ENCODE measurements at places on chromosomes 16 and 17.
A peak's percentile ranks its signal among the peaks of the same experiment; 100 is the strongest.

DNA sequence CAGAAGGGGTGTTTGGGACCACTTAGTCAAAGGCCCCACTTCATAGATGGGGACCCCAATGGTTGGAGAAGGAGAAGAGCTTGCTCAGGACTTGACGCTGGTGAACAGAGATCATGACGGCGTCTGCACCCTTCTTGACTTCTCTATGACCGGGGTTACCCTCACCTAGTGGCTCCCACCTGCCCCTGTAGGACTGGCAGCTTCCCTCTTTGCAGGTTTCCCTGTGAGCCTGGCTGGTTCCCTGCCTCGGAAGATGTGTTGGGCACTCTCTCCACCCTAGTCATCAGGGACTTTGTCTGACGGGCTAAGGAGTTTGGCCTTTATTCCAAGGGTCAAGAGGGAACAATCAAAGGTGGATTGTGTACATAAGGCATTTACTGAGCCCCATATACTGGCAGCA lies 22.7 kb downstream of the TBX4 start:
- no peak for DNase-seq

DNA sequence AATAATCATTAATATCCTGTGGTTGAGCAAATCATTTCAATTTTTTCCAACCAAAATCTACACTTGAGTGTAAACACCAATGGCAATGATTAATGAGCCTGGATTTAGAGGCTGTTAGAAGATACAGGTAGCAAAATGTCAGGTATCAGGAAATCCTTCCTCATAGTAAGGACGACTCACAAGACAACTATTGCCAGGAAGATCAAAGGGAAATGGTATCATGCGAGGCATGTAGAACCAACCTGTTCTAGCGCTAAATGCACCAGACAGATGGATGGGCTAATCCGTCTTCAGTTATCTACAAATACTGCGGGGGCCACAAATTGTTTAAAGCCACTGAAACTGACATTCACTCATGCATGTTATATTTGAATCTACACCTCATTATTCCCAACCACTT lies 28.1 kb downstream of the TOX3 start:
- no peak for DNase-seq

DNA sequence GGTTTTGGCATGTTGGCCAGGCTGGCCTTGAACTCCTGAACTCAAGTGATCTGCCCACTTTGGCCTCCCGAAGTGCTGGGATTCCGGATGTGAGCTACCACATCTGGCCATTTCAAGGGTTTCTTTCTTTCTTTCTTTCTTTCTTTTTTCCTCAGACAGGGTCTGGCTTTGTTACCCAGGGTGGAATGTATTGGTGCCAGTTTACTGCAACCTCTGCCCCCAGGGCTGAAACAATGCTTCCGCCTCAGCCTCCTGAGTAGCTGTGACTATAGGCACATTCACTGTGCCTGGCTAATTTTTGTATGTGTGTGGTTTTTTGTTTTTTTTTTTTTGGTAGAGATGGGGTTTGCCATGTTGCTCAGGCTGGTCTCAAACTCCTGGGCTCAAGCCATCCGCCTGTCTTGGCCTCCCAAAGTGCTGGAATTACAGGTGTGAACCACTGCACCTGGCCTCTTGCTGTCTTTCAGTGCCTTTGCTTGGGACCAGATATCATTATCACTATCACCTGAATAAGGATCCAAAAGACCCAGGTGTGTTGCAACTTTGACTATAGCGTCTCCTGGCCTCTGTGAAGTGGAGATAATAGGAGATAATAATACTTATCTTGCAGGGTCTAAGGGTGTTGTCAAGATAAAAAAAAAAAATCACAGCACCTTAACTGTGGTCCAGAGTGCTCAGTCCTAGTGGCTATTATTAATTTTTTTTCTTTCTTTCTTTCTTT lies 3.2 kb downstream of the FCSK start:
- DNase-seq: no peak

DNA sequence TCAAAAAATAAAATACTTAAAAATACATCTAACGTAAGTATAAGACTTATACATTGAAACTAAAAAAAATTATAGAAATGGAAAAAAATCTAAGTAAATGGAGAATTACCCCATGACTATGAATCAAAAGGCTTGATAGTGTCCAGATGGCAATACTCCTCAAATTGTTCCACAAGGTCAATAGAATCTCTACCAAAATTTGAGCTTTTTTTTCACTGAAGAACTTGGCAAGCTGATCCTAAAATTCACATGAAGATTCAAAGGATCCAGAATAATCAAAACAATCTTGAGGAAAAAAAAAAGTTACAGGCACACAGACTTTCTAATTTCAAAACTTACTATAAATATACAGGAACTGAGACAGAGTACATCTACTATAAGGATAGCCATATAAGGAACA lies 448.4 kb upstream of the CDH11 start:
- DNase-seq: no peak

DNA sequence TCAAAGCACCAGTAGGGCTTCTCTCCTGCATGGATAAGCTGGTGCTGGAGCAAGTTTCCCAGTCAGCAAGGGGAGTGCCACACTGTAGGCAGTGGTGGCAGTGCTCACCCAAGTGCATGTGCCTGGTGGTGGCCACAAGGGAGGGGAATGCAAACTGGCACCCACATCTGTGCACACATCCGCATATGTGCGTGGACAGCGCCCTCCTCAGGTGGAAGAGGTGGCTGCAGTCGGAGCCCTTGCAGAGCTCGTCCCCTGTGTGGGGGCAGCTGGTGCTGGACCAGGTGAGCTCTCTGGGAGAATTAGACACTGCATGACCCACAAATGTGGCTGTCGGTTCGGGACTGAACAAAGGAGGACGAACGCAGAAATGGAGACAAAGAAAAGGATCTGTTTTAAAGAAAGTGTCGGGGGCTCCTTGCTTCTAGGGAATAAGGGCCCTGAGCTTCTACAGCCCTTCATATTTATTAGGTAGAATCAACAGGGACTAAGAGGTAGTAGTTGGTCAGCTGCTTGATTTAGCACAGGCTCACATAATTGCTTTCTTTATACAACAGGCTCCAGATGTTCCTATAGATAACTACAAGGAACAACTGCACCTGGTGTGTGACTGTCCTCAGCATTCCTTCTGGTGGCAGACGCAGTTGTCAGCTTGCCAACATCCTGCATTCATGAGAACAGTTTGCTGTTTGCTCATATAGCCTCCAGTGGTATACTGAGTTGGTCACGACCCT lies 5.3 kb upstream of the ZNF689 start:
- peak; percentile 40 for DNase-seq

DNA sequence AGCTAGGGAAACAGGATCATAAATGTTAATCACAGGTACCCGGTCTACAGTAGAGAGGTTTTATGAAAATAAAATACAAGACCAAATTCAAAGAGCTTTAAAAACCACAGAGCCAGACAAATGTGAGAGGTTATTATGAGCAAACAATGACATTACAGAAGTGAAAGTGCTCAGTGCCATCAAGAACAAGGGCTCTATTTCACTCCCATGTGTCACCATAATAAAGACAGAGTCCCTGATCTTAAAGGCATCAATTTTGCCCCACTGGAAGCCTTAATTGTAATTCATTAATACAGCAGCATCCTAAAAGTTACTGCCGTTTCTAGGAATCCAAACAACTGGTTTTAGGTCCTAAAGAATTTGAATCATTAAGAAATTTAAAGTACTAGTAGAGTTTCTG lies 43.7 kb upstream of the CDRT4 start:
- DNase-seq: no peak

DNA sequence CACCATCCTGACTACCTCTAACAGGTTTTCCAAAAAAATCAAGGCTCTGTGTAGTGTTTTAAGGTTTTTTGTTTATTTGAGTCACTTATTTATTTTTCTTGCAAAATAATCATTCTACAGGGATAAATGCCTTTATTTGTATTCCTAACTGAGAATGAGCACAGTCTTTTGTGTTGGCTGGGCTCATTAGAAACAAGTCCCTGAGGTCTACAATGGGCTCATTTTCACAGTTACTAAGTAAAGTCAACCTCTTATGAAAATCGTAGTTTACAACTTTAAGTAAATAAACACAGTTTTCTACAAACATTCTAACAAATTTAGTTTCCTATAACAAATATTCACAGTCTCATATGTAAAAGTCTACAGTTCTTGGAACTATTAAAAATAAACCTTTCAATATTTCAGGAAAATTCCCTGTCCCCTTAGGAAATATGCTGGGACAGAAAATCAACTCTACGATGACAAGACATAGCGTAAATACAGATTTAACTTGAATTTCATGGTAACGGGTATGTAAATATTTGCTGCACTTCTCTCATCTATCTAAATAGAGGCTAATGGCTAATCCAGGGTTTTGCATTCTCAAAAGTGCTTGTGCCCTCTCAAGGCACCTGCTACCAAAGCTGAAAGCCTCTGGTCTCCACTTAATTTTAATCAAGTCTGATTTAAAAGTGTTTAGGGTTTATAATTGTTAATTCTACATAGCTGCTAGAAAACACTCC lies 31.5 kb upstream of the CDH5 start:
- no peak for DNase-seq

Measured in activated CD4-positive, CD25-positive, alpha-beta regulatory T cell (primary cell).